PC-9 (cell line): ENCODE measurements at places on chromosomes 5 and 9. TPM values are rescaled to one million over a fixed set of nuclear protein-coding genes. Genes with fewer than 3 reads are reported as not detected.

GGTA1 gene
- total RNA-seq, result not detected in 2 replicates

DNA sequence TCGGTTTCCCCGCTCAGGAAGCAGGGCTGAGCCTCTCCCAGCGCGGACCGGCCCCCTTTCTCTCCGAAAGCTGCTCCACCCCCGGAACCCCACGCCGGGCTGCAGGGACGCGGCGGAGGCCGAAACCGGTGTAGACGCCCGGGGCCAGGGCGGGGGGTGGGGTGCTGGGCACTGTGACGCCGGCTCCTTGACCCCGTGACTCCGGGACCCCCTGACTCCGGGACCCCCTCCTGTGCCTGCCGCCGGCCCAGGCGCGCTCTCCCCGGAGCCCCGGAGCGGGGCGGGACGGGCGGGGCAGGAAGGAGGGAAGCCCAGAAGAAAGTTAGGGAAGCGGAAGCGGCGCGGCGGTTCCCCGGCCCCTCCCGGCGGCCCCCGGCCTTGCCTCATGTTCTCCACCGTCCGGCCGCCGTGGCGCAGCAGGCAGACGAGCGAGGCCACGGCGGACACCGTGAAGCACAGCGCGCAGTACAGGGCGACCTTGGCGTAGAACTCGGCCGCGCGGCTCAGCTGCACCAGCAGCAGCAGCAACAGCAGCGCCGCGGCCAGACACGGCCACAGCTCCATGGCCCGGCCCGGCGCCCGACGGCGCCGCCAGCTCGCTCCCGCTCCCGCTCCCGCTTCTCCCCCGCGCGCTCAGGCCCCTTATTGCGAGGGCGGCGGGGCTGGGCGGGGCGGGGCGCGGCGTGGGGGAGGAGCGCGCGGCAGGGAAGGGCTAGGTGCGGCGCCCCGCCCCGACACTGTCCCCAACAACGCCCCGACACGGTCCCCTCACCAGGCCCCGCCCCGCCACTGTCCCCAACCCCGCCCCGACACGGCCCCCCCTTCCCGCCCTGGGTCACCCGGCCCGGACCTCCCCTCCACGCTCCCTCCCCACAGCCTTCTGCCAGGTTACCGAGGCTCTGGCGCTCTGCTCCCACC lies at the start of gene AGPAT2:
Gene AGPAT2, minus strand, starts transcription at position 664 of the 918 bp plus-strand sequence. Its CDS starts 100 bp downstream, at position 564.
- H3K27me3 ChIP-seq, result no peaks in the 10 kb centered on the region
- DNase-seq, result peak; percentile 37
- H3K4me1 ChIP-seq, result peaks cover 23% of the 10 kb centered on the region
- peak within 1 kb of the TSS; percentile 61 for H3K27ac ChIP-seq
- peak within 1 kb of the TSS; percentile 90 for H3K4me3 ChIP-seq

- H3K36me3 ChIP-seq, result no peaks in the 10 kb centered on the region
- no peak overlapping the region for H3K27ac ChIP-seq
- peaks cover 4% of the 10 kb centered on the region; the same call in 1 of the 2 replicates for H3K27me3 ChIP-seq
- no peak for DNase-seq
- no peak overlapping the region for H3K4me3 ChIP-seq
- no peaks in the 10 kb centered on the region for H3K4me1 ChIP-seq
Observed at GRCh38 chr5:116953251-116953930, 378.8 kb upstream of the SEMA6A start.

DNA sequence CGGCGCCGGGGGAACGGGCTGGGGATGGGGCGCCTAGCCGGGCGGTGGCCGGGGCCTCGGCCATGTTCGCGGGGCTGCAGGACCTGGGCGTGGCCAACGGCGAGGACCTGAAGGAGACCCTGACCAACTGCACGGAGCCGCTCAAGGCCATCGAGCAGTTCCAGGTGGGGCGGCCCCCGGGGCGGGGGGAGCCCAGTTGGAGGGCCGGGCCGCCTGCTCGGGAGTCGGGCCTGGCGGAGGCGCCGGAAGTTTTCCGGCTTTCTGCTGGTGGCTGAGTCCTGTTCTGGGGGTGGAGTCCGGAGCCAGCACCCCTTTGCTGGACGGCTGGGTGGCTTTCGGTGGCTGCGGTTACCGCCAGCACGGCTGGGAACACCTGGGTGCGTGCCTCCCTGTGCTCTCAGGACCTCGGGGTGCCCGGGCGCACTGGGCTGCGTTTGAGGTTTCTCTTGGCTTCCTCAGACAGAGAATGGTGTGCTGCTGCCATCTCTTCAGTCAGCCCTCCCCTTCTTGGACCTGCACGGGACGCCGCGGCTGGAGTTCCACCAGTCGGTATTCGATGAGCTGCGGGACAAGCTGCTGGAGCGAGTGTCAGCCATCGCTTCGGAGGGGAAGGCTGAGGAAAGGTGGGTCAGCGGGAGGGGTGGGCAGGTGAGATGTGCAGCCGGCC lies 454 bp downstream of the NELFB start:
- no peaks in the 10 kb centered on the region for H3K36me3 ChIP-seq
- H3K27ac ChIP-seq, result 0 out of 2 replicates have a peak overlapping the region, but pooled peaks have one; percentile 37
- H3K4me1 ChIP-seq, result peaks cover 22% of the 10 kb centered on the region
- no peaks in the 10 kb centered on the region for H3K27me3 ChIP-seq
- peak overlapping the region; percentile 92 for H3K4me3 ChIP-seq
- no peak for DNase-seq

- H3K36me3 ChIP-seq, result no peaks in the 10 kb centered on the region
- H3K27ac ChIP-seq, result no peak overlapping the region
- H3K27me3 ChIP-seq, result no peaks in the 10 kb centered on the region
- H3K4me1 ChIP-seq, result no peaks in the 10 kb centered on the region
- DNase-seq, result no peak
- no peak overlapping the region for H3K4me3 ChIP-seq
Observed at GRCh38 chr9:18666348-18666747, 192.4 kb downstream of the ADAMTSL1 start.
